ENCODE measurements at places on chromosomes 4 and X.

- peak; percentile 56 for DNase-seq
These were observed 72.2 kb upstream of the RBPJ start for GRCh38 chr4:26248647-26249046.

GRCh38 chrX:74421036-74421739 lies at the start of gene SLC16A2:
SLC16A2 (plus strand) TSS chrX:74421493; CDS start chrX:74421638, 145 bp downstream.
- no peak for DNase-seq

- DNase-seq: no peak
These were observed 666.8 kb downstream of the PCDH18 start for GRCh38 chr4:136865526-136865925.

GRCh38 chr4:40333921-40334352 lies 1.2 kb upstream of the CHRNA9 start:
- peak; percentile 90 for DNase-seq

DNA sequence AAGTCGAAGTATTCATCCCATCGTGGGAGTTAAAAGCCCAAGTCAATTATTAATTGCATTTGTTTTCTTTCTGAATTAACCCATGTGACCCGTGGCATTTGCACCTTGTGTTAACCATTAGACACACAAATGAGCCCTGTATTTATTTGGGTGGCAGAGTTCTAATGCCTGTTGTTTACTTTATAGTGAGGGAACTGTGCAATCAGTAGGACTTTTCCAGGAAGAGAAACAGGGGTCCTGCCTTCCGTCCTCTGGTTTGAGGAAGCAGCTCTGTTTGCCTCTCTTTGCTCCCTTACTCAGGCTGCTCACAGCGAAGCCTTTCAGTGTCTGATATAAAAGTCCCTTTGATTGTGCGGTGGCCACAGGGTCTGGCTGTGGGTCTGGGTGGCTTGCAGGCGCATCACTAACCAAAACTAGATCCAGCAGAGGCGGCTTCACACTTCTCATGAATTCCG lies 263.6 kb downstream of the PTTG2 start:
- no peak for DNase-seq

GRCh38 chr4:15438939-15439524 lies 11.2 kb downstream of the C1QTNF7 start:
- no peak for DNase-seq

- DNase-seq: no peak
These were observed 651 bp upstream of the SAP30 start for GRCh38 chr4:173370130-173370476.

- no peak for DNase-seq
These were observed 18.2 kb downstream of the ADD1 start for GRCh38 chr4:2861631-2862436.

DNA sequence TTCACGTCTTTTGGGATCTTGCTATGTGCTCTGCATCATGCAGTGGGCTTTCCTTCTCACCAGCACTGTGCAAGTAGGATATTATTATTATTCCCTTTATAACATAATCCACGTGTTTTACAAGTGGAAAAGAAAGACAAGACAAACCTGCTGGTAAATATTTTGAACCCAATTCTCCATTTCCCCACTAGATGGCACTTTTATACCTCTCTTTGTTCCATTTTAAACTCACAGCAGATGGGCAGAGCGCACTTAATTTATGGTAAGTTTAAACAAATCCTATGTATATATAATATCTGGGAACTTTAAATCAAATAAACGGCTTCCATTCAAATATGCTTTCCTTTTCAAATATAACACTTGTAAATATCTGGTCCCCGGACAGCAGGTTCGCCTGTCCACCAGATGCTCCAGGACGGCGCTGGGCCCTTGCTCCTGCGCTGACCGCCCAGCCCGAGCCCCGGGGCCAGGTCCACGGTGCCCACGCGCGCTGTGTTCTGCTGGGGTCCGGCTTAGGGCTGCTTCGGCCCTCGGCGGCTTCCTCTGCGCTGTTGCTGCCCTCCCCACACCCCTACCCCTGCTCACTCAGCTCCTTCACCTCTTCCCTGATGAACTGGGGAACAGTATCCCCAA lies 31.1 kb downstream of the F11 start:
- DNase-seq: peak; percentile 52

GRCh38 chr4:25795566-25796454 lies 67.0 kb downstream of the SEL1L3 start:
- DNase-seq: no peak

GRCh38 chr4:100819505-100819904 lies 301.7 kb upstream of the EMCN start:
- no peak for DNase-seq

- DNase-seq: no peak
These were observed 20.0 kb downstream of the HCCS start for GRCh38 chrX:11131146-11131545.

- DNase-seq: no peak
These were observed 115.0 kb downstream of the ADAM29 start for GRCh38 chr4:175033162-175033561.

DNA sequence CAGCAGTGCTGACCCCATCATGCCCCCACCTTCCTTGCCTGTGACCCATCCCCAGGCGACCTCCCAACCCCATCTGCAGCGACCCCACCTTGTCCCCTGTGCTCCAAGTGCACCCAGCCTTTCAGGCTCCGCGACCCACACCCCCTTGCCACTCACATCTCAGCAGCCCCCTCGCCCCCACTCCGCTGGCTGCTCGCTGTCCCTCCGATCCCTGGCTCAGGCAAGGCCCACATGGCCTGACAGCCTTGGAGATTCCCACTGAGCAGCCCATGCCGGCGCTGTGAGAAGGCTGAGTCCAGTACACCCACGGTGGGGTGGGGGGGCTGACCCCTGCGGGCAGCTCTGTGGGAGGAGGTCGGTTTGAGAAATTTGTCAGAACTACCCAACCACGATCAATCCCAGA lies 9.1 kb downstream of the ZFYVE28 start:
- DNase-seq: no peak

GRCh38 chrX:105098201-105098600 lies 122.3 kb downstream of the TEX13A start:
- DNase-seq: no peak

- DNase-seq: no peak
These were observed 71.8 kb downstream of the SUPT20HL2 start for GRCh38 chrX:24241822-24242648.

GRCh38 chrX:151973060-151973661 lies 1.3 kb downstream of the GABRE start:
- no peak for DNase-seq

DNA sequence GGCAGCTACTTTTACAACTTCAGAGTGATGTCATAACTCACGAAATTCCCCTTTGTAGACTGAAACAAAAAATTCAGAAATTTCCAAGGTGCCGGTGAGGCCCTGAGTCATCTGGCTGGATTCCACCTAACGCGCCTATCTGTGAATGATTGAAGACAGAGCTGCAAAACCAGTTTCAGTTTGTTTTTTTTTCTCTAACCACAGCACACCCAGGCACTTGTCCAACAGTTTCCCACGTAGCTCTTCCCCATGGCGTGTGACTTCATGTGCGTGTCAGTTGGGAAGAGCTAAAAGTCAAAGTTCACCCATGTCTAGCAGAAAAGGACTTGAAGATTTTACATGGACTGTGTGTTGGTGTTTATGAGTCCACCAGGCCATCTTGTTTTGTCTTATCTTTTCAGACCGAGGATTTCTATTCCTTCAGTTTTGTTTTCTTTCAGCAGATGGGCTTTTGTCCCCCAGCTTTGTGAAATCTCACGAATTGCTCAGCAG lies 16.4 kb downstream of the TCEANC start:
- peak; percentile 53 for DNase-seq
